ENCODE measurements at places on chromosomes 4 and X.

DNA sequence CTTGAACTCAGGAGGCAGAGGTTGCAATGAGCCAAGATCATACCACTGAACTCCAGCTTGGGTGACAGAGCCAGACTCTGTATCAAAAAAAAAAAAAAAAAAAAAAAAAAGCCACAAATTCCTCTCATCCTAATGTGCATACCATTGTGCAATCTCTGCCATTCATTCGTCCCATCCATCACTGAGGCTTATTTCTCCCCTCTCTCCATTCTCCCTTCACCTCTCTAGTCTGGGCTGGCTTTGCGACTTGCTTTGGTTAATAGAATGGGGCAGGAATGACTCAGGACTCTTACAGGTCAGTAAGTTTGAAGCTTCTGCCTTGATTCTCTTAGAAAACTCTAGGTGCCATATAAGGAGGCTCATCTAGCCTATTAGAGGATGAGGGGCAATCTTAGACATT is 60.3 kb upstream of the DDX3X start:
- DNase-seq: no peak

- DNase-seq: peak; percentile 10
Measured at GRCh38 chr4:73704314-73705055, 35.9 kb upstream of the CXCL8 start.

GRCh38 chr4:682490-683172 is 6.3 kb downstream of the SLC49A3 start:
- no peak for DNase-seq

DNA sequence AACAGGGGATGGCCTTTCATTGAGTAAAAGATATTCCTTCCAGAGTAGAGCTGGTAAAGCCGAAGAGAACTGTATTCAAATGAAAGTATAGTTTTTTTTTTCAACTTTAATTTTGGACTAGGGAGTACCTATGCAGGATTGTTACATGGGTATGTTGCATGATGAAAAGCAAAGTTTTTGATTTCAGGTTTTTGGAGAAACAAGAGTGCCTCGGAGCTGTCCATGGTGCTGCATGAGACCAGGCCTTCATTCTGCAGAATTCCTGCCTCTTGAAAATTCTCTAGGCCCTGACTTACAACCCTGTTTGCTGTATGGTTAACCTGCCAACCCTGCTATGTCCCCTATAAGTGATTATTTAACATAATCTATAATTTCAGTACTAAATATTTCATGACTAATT is 1065.7 kb upstream of the FTHL17 start:
- no peak for DNase-seq
